ENCODE measurements at places on chromosomes 13 and 19.

- no peak for DNase-seq
Measured at GRCh38 chr19:38032151-38032550, 125.1 kb downstream of the SIPA1L3 start.

- DNase-seq, result no peak
Measured at GRCh38 chr13:39148513-39148961, 110.3 kb downstream of the NHLRC3 start.

DNA sequence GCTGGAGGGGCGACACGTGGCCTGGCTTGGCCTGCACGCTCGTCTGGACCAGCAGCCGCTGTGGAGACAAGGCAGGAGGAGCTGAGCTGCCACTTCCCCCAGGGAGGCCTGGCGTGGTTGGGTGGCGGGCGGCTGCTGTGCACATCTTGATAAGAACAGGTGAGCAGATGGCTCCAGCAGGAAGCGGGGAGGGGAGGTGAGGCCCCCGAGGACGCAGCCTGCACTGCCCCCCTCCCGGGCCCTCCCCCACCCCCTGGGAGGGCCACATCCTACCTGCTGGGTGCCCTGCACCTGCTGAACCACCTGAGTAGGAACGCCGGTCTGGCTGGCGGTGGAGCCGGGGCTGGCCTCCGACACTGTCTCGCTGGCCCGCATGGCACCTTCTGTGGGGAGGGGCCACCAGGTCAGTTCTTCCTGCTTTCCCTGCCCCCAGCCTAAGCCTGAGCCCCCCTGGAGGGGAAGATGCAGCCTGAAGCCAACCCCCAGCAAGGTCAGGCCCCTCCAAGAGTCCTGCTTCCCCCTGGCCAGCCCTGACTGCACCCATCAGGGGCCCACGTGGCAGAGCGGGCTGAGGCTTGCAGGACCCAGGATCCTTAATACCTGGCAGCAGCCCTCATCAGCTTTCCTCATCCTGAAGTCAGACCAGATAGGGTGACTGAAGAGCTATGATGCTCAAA lies 22.8 kb downstream of the RFX1 start:
- no peak for DNase-seq

DNA sequence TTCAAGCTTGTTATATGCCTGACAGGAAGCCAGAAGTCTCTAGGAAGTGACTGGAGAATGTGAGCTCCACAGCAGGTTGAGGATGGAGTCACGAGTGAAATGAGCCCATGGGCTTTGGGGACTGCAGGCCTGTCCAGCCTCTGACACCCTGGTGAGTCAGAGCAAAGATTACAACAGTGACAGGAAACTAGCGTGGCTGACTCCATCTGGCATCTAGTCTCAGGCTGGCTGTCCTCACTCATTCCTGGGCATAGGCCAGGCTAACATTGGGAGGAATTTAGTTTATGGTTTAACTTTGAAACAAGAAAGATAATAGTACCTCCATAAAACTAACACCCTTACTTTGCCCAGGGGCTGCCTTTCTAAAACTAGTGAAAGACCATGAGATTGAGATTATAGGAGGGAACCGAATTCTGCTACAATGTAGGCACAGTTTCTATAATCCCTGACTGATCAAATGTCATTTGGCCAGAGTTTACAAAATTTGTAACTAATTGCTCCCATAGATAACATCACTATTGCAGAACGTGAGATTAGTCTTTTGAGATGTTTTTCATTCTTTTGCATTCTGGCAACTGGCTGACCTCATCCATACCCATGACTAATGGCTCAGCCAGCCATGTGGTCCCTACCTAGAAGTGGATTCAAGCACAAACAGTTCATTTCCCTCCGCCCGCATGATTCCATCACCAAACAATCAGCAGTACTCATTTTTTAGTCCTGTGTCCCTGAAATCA lies 28.4 kb downstream of the PSG1 start:
- DNase-seq, result no peak

- no peak for DNase-seq
Measured at GRCh38 chr19:23145617-23146415, 29.0 kb downstream of the ZNF730 start.

GRCh38 chr13:45521297-45521696 lies 56.6 kb downstream of the COG3 start:
- DNase-seq, result no peak

- no peak for DNase-seq
Measured at GRCh38 chr13:44497801-44498200, 78.3 kb downstream of the TSC22D1 start.

DNA sequence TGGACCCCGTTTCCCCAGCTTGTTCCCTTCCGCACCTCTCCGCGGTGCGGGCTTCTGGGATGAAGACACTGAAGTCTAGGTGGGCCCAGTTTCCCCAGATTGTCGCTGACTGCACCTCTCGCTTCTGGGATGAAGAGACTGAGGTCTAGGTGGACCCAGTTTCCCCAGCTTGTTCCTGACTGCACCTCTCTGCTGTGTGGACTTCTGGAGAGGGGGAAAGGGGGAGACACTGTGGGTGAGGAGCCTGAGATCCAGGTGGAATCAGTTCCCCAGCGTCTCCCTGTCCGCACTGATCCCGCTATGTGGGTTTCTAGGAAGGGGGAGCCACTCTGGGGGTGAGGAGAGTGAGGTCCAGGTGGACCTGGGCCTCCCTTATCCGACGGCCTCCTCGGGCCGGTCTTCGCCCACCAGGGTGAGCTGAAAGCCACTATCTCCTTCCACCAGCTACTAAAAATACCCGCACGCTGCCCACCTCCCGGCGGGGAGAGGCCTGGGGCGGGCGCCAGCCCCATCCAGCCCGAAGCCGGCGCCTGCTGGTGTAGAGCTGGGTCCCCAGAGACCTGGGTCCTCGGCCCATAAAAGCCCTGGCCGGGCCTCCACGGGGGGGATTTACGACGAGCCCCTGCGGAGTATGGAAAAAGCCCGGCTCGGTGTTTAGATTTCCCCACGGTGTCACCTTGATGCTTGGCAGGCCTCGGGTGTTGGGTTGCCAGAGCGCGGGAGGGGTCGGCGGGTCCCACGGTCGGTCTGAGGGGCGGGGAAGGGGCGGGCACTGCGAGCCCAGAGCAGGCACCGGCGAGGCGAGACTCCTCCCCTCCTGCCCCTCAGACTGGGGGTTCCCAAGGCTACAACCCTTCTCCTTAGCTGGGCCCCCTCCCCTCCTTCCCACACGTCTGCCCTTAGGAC lies 10.6 kb downstream of the FUT6 start:
- peak; percentile 53 for DNase-seq

DNA sequence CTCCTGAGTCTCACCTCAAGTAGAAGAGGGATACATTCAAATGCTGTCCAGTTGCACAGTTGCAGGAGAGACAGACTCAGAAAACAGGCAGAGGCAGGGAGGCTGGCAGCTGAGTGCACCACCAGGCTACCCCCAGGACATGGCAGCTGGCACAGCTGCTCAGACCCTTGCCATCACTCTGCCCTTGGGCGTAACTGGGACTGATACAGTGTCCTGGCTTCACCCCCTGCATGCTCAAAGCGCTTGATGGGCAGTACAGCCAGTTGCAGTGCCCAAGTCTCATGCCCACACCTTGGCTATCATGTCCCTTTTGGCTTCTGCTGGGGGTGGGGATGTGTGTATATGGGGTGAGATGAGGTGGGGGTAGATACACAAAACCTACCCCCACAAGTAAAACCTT lies 5.5 kb upstream of the PEPD start:
- DNase-seq, result no peak

DNA sequence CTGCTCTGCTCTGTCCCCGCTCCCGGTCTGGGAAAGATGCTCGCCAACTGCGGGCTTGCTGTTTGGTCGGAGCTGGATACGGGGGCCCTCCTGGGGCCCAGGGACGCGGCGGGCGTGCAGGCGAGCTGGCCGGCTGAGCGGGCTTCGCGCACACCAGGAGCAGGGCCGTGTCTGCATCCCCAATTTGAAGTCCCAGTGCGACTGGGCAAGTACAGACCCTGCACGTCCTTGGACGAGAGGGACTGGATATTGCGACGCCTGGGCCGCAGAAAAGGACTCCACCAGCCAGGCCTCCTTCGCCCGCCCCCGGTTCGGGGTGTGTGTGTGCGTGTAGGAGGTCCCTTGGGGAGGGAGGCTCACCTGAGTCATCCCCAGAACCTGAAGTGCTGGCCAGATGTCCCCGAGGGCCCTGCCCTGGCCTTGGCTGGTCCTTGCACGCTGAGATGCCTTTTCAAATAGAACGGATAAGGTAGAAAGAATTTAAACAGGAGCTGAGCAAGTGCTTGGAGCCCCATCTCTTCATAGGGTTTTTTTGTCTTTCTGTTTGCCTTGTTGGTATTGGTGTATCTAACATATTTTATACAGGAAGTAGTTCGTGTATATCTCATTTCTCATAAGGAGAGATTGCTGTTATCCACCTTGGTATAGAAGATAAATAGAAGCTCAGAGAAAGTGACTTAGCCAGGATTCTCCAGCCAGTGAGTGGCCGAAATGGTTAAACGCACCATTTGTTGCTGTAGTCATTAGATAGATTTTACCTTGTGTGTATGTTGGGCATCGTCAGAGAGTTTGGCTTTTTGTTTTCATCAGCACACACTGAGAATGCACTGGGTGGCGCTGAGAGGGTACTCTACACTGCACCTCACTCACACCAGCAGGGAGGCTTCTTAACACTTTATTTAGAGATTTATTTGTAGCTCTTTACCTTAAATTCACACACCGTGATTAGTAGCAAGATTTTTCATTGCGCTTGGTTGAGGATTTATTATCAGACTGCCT lies 1.1 kb downstream of the NAXD start:
- DNase-seq, result no peak

DNA sequence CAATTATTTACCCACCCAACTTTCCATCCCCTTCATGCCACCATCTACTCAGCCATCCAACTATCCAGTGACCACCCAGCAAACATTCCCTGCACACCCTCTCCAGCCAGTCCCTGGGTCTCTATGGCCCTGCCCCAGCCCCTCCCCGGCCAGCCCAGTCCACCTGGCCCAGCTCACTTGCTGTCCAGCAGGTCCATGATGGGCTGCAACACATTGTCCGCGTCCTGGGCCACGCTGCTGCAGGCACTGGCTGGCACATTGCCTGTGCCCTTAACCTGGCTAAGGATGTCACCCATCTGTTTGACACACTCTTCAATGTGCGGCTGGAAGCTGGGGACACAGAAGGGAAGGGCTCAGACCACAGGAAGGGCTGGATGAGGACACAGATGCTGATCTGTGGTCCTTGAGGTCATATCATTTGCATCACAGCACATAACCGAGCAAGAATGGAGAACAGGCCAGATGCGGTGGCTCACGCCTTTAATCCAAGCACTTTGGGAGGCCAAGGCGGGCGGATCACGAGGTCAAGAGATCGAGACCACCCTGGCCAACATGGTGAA lies 61.6 kb downstream of the UNC13A start:
- DNase-seq, result no peak

GRCh38 chr13:80037505-80037888 lies 303.4 kb downstream of the SPRY2 start:
- DNase-seq, result no peak

- no peak for DNase-seq
Measured at GRCh38 chr19:37991841-37992248, 84.8 kb downstream of the SIPA1L3 start.

DNA sequence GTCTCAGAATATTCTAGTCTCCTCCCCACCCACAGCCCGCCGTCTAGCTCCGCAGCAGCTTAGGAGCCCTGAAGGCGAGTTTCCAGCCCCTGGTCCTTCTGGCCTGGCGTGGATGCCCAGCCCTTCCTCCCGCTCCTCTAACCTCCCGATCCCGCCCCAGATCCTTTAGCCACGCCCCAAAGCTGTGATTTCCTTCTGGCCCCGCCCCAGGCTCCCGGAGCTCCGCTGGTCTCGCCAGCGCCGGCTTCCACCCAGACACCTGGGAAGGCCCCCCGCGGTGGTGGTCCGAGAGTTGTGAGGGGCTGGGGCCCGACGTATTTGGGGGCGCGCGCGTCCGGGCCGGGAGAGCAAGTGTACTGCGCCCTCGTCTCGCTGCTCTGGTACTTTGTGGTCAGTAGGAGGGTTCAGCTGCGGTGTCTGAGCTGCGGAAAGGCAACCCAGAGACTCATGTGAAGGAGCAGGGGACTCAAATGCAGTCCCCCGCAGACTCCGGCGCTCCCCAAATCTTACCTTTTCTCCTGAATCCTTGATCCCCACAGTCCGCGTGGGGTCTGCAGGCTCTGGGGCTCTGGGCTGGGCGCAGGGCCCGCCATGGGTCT lies at the start of gene CGB7:
Gene CGB7 (minus strand): TSS at position 114 of the 599 bp plus-strand sequence. CDS start 2,374 bp downstream, outside the sequence.
- DNase-seq, result no peak

DNA sequence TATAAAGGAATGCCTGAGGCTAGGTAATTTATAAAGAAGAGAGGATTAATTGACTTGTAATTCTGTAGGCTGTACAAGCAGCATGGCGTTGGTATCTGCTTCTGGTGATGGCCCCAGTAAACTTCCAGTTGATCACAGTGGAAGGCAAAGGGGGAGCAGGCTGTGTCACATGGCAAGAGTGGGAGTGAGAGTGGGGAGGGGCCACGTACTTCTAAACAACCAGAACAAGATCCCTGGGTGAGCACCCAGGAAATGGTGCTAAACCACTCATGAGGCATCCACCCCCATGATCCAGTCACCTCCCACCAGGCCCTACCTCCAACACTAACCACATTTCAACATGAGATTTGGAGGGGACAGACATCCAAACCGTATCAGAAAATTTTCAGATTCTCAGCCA lies 3.0 kb upstream of the RNF113B start:
- no peak for DNase-seq

DNA sequence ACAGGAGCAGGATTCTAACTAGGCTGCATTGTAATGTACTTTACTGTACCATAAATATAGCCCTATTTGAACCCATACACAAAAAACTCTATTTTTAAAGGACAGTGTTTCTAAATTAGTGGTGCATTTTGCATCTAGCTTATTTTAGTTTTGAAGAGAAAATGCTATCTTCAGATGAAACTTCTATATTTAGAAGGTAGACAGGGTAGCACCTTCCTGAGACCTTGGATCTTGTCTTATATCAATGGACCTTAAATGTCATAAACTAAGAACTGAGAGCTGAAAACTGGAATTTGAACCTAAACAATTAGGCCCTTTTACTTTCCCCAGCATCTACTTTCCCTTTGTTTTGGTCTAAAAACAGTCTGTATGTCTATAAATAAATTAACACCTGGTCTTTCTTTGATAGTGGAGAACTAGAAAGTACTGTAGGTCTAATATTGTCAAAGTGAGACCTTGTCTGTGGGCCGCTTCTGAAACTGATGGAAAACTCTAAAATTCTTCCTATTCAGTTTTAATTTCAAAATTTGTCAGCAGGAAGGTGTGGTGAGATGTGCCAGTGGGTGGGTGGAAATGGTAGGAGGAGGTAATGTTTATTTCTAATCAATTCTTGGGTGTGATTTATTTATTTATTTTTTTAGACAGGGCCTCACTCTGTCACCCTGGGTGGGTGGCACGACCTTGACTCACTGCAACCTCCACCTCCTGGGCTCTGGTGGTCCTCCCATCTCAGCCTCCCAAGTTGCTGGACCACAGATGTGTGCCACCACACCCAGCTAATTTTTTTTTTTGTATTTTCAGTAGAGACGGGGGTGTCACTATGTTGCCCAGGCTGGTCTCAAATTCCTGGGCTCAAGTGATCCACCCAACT lies 10.1 kb downstream of the COG3 start:
- DNase-seq, result no peak
